ENCODE measurements at places on chromosomes 4 and X.
A peak's percentile ranks its signal among the peaks of the same experiment; 100 is the strongest.

DNA sequence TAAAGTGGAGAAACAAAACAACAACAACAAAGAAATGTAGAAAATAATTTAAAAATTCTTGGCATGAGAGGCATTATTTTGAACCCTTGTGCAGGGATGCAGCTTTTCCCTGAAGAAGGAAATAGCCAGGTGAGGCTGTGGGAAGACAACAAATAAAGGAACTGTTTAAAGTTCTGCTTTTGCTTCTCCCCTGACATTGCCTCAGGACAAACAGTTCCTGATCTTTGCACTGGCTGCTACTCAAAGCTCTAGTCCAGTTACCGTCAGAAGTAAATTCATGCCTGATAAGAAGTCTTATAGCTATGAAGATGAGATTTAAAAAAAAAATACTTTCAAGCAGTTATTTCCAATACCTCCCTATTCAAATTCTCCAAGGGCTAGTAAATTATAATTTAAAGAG lies 233.8 kb downstream of the IL15 start:
- no peak for DNase-seq

DNA sequence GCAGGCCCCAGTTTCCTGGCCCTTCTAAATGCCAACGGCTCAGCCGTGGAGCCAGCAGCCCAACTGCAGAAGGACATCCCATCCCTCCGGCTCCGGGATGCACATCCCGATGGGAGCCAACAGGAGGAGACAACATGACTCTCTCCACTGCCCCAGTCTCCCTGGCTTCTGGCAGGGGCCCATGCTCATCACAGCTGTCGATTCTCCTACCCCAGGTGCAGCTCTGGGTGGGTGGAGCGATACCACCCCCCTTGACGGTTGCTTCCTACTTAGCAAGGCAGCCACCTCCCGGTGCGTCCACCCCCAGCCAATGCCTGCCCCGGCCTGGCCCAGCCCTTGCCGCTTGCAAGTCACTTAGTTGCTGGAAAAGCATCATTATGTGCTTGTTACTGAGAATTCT lies 19.5 kb downstream of the ZNF275 start:
- no peak for DNase-seq

DNA sequence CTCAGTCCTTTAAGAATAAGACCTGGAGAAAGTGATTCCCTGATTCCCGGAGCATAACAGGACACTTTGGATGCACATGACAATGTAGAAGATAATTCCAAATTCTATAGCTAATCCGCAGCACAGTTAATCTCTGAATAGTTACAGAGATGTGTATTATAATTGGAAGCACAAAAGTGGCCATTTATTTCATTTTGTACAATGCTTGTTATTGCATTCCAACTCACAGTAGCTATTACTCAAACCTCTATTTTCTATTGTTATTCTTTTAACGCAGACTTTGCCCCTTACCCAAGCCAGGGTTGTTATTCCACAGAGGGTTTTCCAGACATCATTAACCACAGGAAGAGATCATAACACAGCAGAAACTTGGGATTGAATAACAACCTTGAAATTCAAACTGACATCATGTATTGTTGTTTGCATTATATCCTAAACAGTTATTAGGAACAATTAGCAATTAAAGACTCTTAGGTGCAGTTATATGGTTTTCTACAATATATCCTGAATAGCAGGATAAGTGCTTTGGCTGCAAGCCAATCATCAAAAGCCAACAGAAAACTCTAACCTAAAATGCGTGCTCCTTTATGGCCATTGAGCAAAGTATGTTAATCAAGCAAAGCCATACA lies 984.0 kb upstream of the TENM3 start:
- DNase-seq = no peak

GRCh38 chr4:113837397-113837796 lies 75.9 kb upstream of the CAMK2D start:
- DNase-seq = peak; percentile 89

- peak; percentile 70 for DNase-seq
Observed at GRCh38 chrX:12360383-12360782, 222.1 kb downstream of the FRMPD4 start.

- DNase-seq = no peak
Observed at GRCh38 chr4:143455211-143455610, 58.3 kb upstream of the SMARCA5 start.

DNA sequence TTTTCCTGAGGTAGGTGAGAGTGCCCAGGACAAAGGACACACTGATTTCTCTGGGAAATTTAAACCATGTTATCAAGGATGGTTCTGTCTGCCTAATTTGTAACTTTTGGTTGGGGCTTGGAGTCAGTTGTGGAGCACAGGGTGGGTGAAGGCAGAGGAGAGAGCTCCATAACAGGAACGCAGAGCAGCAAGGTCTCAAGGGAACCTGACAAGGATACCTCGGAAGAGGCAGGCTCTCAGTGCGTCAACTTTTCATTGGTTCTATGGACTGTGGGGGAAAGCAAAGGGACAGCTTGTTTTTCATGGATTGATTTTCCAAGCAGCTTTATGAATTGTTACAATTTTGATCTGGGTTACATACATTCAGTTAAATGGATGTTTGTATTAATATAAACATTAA lies 110.4 kb downstream of the SLIT2 start:
- DNase-seq = no peak

GRCh38 chrX:108117988-108118387 lies 26.4 kb downstream of the ATG4A start:
- no peak for DNase-seq

DNA sequence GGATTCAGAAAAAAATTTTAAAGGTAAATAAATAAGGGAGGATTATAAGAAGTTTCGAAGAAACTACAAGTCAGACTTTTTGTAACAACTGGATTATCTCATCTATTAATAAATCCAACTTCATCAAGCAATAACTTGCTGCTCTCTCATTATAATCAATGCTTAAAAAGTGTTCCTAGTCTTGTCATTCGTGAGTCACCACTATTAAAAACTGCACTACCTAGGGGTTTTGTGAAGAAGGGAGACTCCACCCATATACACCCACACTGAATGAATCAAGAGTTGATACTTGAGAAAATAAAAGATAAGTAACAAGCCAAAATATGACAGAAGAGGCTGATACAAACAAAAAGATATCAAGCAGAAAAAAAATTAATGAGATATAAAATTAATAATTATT lies 360.5 kb downstream of the ZNF674 start:
- DNase-seq = no peak

DNA sequence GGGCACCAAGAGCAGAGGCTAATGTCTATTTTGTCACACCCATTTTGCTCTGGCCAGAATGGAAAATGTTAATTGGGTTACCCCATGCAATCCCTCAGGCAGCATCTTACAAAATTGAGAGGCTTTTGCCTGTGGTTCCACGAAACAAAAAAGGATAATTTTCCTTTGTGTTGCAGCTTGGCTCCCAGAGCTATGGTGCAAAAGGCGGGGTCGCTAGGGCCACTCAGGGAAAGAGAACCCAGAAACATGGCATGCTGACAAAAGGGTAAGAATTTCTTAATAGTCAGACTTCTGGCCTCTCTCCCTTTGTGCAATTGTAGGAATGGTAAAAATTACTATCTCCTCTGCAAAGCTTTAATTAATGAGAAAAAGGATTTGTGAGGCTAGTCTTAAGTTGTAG lies 119.6 kb upstream of the BANK1 start:
- DNase-seq = no peak

- DNase-seq = no peak
Observed at GRCh38 chr4:23931489-23931830, 41.6 kb upstream of the PPARGC1A start.

DNA sequence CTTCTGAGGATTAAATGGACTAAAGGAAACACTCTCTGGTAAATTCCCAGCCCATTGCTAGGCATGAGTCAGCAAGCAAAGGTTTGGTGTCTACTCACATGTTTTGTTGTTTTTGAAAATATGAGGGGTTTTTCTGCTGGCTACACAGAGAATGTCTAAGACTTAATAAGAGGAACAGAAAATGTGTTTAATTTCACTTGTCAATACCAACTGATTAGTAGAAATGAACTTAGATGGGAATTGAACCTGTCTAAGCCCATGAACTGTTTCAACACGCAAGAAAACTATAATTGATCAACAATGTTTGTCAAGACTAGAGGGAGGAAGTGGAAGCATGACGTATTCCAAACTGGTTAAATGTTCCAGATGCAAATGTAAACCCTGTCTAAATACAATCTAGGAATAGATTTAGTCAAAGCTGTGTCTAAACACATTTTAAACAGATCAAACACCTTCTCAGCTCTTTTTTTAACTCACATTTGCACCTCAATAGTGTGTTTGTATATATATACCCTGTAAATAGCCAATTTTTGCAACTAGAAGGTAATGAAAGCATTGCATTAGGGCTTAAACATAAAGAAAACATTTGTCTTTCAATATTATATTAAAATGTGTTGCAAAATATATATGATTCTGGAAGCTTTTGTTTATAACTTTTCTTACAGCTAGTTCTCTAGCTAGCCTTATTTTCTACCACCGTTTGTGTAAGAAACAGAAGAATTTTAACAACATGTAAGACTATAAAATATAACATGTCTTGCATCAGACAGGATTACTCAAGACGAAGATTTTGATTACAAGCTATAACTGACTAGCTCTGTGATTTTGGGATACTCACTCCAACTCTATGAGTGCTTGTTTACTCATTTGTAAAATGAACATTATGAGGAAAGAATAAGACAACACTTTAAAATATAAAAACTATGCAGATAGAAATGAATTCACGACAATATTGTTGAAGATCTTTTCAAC lies 607.8 kb downstream of the FSTL5 start:
- peak; percentile 30 for DNase-seq

- DNase-seq = no peak
Observed at GRCh38 chr4:122552898-122553297, 68.0 kb downstream of the IL21 start.

DNA sequence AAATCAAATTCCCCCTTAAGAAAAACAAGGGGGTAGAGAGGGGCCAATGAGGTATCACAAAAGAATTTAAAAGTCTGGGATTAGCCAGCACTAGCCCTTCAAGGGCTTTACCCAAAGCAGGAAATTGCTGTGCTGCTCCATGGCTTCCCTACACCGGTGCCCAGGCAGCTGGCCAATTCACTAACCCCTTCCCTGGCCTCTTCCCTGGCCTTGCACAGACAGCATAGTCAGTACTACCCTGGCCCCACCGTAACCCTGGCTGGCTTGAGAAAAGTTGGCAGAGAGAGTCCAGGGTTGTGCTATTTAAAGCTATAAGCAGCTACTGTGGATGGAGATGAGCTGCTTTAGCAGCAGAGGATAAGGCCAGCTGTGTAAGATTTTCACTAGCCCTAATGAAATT lies 43.1 kb downstream of the ADAMTS3 start:
- DNase-seq = peak; percentile 93

GRCh38 chr4:111519683-111520082 lies 625.6 kb upstream of the FAM241A start:
- no peak for DNase-seq

GRCh38 chr4:16090096-16090705 lies 6.4 kb upstream of the PROM1 start:
- DNase-seq = no peak

DNA sequence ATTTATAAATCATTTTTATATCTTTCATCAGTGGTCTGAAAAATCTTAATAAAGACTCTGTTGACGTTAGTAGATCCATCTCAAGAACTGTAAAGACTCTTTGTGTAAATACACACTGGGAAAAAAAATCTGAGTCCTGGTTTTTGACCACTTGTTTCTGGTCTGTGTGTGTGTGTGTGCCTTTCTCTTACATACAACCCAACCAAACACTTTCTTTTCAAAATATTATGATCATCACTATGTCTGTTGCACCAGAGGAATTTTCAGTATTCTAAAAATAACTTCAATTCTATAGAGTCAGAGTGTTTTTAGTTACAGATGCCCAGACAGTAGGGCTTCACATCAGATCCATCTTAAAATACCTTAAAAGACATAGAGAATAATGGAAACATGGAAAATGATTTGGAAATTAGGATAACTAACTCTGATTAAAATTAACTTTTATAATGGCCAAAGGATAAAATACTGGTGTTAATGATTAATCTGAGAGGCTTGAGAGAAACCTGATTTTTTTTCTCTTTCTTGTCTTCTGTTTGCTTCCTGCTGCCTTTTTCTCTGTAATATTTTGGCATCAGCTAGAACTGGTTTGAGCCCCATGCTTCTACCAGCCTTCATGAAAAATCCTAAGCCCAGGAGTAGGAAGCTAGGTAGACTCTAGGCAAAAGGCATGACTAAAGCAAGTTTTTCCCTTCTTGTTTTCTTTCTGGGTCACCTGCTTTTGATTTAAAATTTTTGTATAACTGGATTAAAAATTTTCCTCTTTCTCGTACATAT lies 99.7 kb downstream of the ATXN3L start:
- DNase-seq = peak; percentile 23

DNA sequence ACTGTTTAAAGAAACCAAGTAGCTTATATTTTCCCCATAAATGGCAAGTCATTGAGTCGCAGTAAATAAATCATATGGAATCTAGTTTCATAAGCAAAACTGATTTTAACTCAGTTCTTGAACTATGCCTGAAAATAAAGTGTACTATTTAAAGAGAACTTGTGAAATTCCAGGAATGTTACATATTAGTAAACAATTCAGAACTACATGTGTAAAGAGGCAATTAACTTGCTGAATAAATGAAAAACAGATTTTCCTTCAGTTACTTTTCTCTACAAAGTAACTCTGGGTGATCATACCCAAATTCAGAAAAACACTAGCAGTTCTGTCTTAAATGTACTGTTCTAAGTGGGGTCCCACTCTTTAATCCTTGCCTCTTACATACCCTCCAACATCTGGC lies 236.1 kb upstream of the EDNRA start:
- no peak for DNase-seq

DNA sequence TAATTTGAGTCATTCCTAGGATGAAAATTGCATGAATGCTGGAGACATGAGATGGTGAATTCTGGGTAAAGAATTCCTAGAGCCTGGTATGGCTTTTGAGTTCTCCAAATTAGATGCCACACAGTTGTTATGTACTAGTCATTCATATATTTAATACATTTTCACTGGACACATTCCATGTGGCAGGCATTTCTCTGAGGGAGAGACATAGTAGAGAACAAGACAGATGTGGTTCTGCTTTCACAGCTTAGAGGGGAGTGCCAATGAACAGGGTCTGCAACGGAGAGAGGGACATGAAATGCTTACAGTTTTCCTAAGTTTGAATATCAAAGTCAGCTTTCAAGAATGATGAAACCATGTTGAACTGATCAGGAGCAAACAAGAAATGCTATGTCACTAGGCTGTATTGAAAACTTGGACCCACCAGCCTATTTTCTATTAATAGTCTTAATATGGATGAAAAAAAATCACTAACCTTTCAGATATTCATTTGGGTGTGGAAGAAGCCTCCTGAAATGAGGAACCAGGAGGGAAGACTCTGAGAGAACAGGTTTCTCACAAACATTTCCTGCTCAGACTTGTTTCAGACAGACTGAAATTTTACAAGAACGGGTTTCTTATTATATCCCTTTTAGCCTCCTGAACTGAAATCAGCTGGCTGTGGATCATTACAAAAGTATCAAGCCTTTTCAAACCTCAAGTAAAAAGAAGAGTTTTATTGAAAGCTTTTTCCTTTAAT lies 276.0 kb upstream of the TET2 start:
- DNase-seq = no peak

DNA sequence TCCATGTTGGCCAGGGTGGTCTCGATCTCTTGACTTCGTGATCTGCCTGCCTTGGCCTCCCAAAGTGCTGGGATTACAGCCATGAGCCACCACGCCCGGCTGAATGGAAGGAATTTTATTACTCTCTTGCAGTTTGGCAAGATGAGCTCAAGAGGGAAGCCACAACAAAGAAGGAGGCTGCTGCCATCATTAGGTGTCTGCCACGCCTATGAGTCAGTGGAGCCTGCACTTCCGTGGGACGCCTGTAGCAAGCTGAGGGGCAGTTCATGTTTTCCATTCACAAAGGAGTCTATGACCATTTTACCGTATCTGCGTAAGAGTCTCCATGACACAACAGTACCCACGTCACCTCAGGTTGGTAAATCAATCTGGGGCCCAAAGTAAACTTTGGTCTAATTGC lies 51.2 kb upstream of the CHRNA9 start:
- no peak for DNase-seq

Measured in fibroblast of pulmonary artery (primary cell).